ENCODE measurements at places on chromosomes 7 and 10.

GRCh38 chr7:111796671-111797070, 234.4 kb upstream of the IMMP2L start:
- no peak for DNase-seq

GRCh38 chr10:84683980-84684740, 355.8 kb downstream of the CCSER2 start:
- no peak for DNase-seq

- DNase-seq, result no peak
Observed at GRCh38 chr10:48536916-48537890, 67.7 kb downstream of the ARHGAP22 start.

- no peak for DNase-seq
Observed at GRCh38 chr10:110399106-110399964, 94.6 kb upstream of the SMNDC1 start.

DNA sequence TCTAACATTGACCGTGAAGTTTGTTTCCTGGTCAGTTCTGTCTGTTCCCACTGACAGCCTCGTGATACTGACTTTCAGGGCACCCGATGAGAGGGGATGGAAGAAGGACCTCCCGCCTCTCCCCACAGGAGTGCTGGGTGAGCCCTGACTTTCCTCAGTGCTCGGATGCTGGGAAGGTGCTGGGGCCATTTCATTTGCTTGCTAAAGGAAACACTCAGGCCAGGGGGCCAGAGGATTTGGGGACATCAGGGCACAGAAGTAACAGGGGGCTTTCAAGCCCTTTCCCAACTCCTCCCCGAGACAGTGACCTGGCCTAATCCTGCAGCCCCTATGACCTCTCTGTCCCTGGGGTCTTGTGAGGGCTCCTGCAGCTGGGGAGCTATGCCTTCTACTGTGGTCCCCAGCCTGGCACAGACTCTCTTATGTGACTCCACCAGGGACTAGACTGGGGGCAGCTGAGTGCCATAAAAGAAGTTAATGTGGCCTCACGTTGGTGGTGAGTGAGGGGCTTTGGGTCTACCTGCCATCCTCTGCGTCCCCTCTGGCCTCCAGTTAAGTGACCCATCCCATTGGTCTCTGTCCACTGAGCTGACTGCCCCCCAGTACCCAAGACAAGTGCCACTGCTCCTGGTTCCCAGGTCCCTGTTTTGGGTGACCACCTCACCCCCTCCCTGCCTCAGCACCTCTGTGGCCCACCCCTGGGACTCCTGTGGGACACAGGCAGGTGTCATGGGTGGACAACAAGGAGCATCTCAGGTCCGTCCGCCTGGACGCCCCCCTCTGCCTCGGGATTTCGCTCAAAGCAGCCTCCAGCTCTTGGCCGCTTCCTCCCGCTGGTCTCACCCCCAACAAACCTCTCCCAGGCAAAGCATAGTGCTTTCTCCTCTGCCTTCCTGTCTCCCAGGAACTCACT, 33.4 kb upstream of the HSPA12A start:
- DNase-seq, result no peak

DNA sequence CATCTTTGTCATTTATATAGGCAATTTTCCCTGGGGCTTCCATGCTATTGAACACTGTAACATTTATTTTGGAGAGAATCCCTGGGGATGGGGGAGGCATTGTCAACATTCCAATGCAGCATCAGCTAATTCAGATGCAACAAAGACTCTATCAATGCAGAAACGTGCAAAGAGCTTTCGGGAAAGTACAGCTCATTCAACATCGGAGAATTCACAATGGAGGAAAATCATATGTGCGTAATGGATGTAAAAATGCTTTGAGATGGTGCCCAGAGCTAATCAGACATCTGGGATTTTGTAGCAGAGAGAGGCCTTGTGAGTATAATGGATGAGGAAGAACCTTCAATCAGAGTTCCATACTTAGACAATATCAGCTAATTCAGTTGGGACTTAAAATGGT, 28.3 kb upstream of the FIS1 start:
- DNase-seq, result no peak

DNA sequence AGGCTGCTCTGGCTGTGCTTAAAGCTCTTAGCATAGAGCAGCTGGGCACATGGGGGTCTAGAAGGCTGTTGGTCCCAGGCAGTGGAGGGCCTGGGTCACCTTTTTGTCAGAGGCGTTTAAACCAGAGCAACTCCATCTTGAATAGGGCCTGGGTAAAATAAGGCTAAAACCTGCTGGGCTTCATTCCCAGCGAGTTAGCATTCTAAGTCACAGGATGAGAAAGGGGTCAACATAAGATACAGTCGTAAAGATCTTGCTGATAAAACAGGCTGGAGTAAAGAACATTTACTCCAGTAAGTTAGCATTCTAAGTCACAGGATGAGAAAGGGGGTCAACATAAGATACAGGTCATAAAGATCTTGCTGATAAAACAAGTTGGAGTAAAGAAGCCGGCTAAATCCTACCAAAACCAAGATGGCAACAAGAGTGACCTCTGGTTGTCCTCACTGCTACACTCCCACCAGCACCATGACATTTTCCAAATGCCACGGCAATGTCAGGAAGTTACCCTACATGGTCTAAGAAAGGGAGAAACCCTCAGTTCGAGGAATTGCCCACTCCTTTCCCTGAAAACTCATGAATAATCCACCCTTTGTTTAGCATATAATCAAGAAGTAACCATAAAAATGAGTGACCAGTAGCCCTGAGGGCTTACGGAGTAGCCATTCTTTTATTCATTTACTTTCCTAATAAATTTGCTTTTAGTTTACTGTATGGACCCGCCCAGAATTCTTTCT, 96.8 kb upstream of the PCBD1 start:
- DNase-seq, result no peak

- DNase-seq, result no peak
Observed at GRCh38 chr7:87027900-87028299, 31.6 kb downstream of the ELAPOR2 start.

GRCh38 chr7:2710901-2711551, 23.0 kb downstream of the AMZ1 start:
- DNase-seq, result peak; percentile 38

DNA sequence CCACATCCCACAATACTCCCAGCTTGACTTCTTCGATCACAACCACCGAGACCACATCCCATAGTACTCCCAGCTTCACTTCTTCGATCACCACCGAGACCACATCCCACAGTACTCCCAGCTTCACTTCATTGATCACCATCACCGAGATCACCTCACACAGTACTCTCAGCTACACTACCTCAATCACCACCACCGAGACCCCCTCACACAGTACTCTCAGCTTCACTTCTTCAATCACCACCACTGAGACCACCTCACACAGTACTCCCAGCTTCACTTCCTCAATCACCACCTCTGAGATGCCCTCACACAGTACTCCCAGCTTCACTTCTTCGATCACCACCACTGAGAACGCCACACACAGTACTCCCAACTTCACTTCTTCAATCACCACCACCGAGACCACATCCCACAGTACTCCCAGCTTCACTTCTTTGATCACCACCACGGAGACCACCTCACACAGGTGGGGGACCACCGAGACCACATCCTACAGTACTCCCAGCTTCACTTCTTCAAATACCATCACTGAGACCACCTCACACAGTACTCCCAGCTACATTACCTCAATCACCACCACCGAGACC, 8.6 kb downstream of the MUC3A start:
- DNase-seq, result no peak

DNA sequence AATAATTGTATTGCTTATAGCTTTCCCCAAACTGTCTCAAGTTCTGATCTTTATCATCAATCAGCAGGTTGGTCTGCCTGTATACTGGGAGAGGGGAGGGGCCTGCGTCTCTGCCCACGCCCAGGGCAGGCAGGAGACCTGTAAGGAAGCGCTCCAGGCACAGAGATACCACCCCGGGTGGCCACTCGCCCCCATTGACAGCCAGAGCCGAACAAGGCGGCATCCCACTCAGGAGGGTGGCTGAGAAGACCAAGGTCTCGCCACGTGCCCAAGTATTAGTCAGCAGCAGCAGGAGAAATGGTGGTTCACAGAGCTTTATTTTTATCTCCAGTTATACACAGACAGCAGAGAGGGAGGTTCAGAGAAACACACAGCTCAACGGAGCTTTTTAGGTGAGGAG, 7.2 kb downstream of the STK32C start:
- no peak for DNase-seq

- no peak for DNase-seq
Observed at GRCh38 chr7:121753944-121754343, 119.0 kb upstream of the PTPRZ1 start.

- DNase-seq, result no peak
Observed at GRCh38 chr7:38013246-38013645, 92.8 kb downstream of the EPDR1 start.

- no peak for DNase-seq
Observed at GRCh38 chr10:29908962-29909361, 150.4 kb downstream of the JCAD start.

Measured in AML-193 (cell line).